ENCODE measurements at places on chromosomes 3 and 15. TPM values are rescaled to one million over a fixed set of nuclear protein-coding genes. Genes with fewer than 3 reads are reported as not detected.

Gene SOX14
- not detected for total RNA-seq

Gene GATM
- total RNA-seq = 2.2 TPM

Gene ZNF80
- not detected for total RNA-seq

Gene PLA2G4D
- total RNA-seq = not detected

Gene ENTPD3
- not detected for total RNA-seq

Gene LYZL4
- total RNA-seq = not detected

Gene ZNF385D
- not detected for total RNA-seq

Gene LRRC34
- not detected for total RNA-seq

Gene SLC4A7
- total RNA-seq = 20.7 TPM

Gene CKMT1B
- total RNA-seq = 3.4 TPM

Gene INSYN1
- total RNA-seq = 2.4 TPM

Gene RARRES1
- 9.2 TPM for total RNA-seq

Gene CFAP20DC
- 2.3 TPM for total RNA-seq

Gene GPR87
- total RNA-seq = 0.94 TPM

Gene CISH
- total RNA-seq = 0.69 TPM

Gene GPR62
- total RNA-seq = not detected

Gene TGM5
- total RNA-seq = not detected

Gene CD200
- not detected for total RNA-seq

Gene CCDC39
- total RNA-seq = not detected

Gene LARP6
- total RNA-seq = 66.0 TPM

Gene CHST2
- 0.81 TPM for total RNA-seq

Gene STAB1
- total RNA-seq = not detected

Gene GRIP2
- 0.97 TPM for total RNA-seq

Gene COL6A5
- total RNA-seq = not detected

Gene CLSTN2
- 0.05 TPM for total RNA-seq

Gene FBXO40
- total RNA-seq = not detected

Gene EOMES
- 1.4 TPM for total RNA-seq

Gene ILDR1
- total RNA-seq = not detected

Gene C3orf22
- total RNA-seq = not detected

Gene ADGRG7
- total RNA-seq = not detected

Gene NAALADL2
- total RNA-seq = not detected

Gene ALPK3
- total RNA-seq = 0.11 TPM

Gene ITIH1
- not detected for total RNA-seq

Gene FBLN2
- total RNA-seq = 2.9 TPM
